ENCODE measurements at places on chromosomes 12 and 14. TPM values are rescaled to one million over a fixed set of nuclear protein-coding genes. Genes with fewer than 3 reads are reported as not detected.

Gene TC2N
- 46.3 TPM for total RNA-seq

- DNase-seq, result no peak
Observed at GRCh38 chr14:35051796-35052195, 5.7 kb downstream of the FAM177A1 start.

GRCh38 chr14:68805414-68805813 is 12.5 kb upstream of the ZFP36L1 start:
- no peak for DNase-seq

GRCh38 chr12:115023279-115024265 is 339.6 kb upstream of the TBX3 start:
- no peak for DNase-seq

GRCh38 chr12:55654511-55655214 is 18.0 kb downstream of the OR10P1 start:
- no peak for DNase-seq

- no peak for DNase-seq
Observed at GRCh38 chr14:53384536-53384935, 231.4 kb upstream of the DDHD1 start.

GRCh38 chr14:61146899-61147298 is 134.2 kb downstream of the TMEM30B start:
- no peak for DNase-seq

Gene DDHD1
- total RNA-seq, result 70.7 TPM

Gene IKZF4
- 15.8 TPM for total RNA-seq

Gene PTPRB
- not detected for total RNA-seq

Gene SLC38A4
- total RNA-seq, result not detected

DNA sequence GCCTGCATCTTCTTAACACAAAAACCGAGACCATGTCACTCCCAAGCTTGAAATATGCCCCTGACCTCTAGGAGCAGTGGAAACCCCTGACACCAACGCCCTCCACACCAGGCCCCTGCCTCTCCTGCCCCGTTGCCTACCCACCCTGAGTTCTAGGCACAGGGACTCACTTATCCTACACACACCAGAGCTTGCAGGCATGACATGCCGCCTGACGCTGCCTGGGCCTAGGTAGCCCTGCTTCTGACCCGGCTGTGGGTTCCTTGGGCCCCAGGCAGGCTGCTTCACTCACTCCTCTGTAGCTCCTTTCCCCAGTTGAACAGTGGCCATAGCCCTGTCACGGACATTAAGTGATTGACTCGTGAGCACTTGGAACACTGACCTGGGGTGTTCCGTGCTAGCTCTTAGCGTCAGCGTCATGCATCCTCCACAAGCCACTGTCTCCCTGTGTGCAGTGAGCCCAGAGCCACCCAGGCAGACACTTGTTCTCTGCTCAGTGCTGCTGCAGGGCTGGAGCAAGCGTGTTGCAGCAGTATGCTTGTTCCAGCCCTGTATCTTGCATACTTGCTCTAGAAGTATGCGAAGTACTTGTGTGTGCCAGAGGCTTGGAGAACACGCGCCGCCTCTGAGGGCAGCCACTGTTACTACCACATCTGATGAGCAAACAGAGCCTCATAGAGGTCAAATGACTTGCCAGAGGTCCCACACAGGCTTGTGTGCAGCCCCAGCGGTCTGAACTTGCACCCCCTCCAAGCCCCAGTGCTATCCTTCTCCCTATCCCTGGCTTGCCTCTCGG is 15.6 kb downstream of the OTUB2 start:
- no peak for DNase-seq

GRCh38 chr12:110696283-110696682 is 7.4 kb upstream of the HVCN1 start:
- no peak for DNase-seq

GRCh38 chr12:130288206-130288605 is 49.5 kb upstream of the PIWIL1 start:
- DNase-seq, result no peak

- DNase-seq, result no peak
Observed at GRCh38 chr14:92877757-92878431, 45.1 kb upstream of the CHGA start.

Gene SYCP3
- 0.93 TPM for total RNA-seq

GRCh38 chr12:42003031-42003430 is 141.6 kb downstream of the GXYLT1 start:
- DNase-seq, result no peak

DNA sequence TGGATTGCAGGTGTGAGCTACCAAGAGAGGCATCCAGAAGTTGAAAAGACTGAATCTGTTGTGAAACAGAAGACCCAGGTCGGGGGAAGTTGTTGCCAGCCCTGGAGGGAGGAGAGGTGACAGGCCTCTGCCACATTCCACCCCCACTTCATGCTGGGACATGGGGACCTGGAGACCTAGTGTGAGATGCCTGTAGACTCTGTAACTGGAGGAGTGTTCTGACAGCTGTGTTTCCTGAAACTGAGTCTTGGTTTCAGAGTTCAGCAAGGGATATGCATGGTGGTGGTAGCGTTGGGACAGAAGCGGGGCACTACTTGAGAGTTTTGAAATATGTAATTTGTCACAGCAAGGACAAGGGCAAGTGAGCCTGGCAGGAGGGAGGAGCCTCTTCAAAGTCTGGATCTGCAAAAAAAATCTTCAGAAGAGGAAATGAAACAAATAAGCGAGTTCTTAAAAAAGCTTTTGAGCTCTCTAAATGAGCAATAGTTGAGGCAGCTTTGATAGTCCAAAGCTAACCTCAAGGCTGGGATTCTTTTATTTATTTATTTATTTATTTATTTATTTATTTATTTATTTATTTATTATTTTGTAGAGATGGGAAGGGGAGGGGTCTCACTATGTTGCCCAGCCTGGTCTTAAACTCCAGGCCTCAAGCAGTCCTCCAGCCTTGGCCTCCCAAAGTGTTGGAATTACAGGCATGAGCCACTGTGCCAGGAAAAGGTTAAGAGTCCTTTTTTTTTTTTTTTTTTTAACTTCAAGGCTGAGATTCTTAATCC is 58.9 kb upstream of the EEA1 start:
- peak; percentile 44 for DNase-seq

DNA sequence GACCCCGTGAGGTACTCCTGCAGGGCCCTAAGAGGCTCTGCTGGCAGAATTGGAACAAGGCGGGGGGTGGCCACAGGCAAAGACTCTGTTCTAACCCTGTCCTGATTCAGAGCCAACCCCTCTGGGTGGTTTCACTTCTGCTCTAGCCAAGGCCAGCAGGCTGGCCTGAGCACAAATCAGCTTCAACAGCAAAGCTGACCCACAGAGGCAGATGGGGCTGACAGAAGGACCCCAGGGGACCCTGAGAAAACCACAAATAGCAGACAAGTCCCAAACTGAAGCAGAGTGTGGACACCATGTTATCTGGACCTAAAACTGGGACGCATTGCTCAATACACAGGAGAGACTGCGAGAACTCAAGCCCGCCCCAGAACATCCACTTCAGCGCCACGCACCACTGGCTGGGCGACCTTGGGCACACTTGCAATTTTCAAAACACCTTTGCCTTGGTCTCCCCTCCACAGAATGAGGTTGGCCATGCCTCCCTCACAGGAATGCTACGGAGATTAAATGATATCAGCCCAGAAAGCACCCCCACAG is 76.4 kb upstream of the DICER1 start:
- DNase-seq, result no peak

DNA sequence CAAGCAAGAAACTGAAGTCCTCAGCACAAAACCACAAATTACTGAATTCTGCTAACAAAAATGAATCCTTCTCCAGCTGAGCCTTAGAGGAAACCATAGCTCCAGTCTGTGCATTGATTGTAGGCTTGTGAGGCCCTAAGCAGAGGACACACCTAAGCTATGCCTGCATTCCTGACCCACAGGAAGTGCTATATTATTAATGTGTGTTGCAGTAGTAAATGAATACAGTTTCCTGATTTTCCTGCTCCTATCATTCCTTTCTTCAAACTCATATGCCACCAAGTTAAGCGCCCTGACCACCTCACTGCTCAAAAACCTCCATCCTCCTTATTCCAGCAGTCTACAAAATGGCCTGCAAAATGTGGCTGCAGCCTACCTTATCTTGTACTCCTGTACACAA is 151.9 kb upstream of the ABCD2 start:
- DNase-seq, result no peak

Gene C14orf119
- total RNA-seq, result 44.6 TPM

- peak; percentile 48 for DNase-seq
Observed at GRCh38 chr14:67166450-67166853, 22.8 kb upstream of the GARIN2 start.

GRCh38 chr14:104592785-104593184 is 11.8 kb downstream of the TMEM179 start:
- no peak for DNase-seq

DNA sequence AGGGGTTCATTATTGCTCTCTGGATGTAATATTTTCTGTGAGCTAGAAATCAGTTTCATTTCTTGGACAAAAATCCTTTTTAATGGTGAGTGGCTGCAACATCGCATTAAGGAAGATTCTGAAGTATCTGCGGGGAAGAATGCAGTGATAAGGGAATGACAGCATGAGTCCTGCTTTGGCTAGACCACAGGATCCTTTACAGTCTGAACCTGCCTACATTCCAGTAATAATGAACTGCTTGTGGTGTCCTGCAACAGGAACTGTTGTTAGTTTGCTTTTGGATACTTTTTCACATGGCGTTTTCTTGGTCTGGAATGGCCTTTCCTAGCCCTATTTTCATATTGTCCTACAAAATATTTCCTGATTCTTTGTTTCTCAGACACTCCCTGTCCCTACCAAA is 15.7 kb downstream of the MDM2 start:
- no peak for DNase-seq

- no peak for DNase-seq
Observed at GRCh38 chr14:36346052-36346451, 25.6 kb upstream of the MBIP start.

DNA sequence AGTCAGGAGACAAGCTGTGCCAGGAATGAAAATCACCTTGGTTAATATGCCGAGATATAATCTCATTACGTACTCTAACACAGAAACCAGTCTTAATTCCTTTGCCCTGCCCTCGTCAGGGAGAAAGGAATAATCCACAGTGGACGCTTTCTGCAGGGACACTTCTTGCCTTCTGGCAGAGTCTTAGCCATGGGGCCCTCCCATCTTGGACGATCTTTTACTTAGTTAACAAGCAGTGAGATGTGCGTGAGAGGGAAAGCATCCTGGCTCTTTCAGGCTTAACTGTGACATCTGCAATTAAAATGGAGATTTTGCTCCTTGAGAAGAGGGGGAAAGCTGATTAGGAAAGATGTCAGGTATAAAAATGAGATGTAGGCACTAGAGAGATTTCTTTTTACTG is 246.4 kb downstream of the TMEM132C start:
- no peak for DNase-seq

DNA sequence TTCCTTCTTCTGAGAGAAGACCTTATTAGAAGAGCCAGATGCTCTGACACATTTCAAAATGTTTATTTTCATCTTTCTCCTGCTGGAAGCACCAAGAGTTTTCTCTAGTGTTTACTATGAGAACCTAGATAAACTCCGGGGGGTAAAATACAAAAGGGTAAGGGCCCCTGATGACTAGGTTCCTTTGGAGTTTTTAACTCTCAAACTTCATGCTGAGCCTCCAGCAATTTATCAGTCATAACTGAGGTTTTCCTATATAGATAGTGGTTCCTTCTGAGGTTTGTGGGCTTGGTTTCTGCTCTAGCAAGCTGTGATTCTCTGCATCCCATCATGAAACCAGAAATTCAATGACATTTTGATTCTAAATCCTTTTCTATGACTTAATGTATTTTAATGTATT is 210.9 kb downstream of the LRFN5 start:
- no peak for DNase-seq

- DNase-seq, result peak; percentile 66
Observed at GRCh38 chr12:130031571-130032189, 127.9 kb upstream of the TMEM132D start.

Gene NR4A1
- total RNA-seq, result 41.8 TPM
